ENCODE measurements at places on chromosomes 7 and 10. TPM values are rescaled to one million over a fixed set of nuclear protein-coding genes. Genes with fewer than 3 reads are reported as not detected.

Gene AOAH
- 18.8 TPM for total RNA-seq

Gene ATRNL1
- total RNA-seq: 0.94 TPM

Gene FAM25A
- total RNA-seq: not detected

Gene CCZ1
- 99.6 TPM for total RNA-seq

Gene PDCD4
- 340 TPM for total RNA-seq

Gene NEBL
- 0.09 TPM for total RNA-seq

- H3K4me1 ChIP-seq: no peaks in the 10 kb centered on the region
- no peak overlapping the region for H3K27ac ChIP-seq
- peaks cover 26% of the 10 kb centered on the region for H3K27me3 ChIP-seq
- no peak for DNase-seq
- no peaks in the 10 kb centered on the region for H3K36me3 ChIP-seq
These were observed 27.9 kb upstream of the PPP2R2D start for GRCh38 chr10:131872827-131873375.

DNA sequence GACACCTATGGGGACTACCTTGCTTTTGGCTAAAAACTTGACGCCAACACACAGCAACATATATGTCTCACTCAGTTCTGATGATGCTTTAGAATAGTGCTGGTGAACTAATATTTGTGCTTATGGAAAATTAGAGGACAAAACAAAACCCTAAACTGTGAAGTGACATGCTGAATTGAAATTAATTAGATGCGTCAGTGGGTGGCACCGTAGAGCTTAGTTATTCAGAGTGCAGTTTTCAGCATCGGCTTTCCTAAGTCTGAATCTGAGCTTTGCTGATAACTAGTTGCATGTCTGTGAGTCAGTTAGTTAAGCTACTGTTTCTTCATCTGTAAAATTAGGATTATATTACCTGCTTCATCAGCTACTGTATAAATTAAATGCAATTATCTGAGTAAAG, 245.0 kb upstream of the SORCS1 start:
- H3K4me3 ChIP-seq: no peak overlapping the region
- H3K36me3 ChIP-seq: peaks cover 5% of the 10 kb centered on the region
- no peak for DNase-seq
- no peak overlapping the region for H3K27ac ChIP-seq

GRCh38 chr10:123561141-123561440, 105.1 kb upstream of the GPR26 start:
- DNase-seq: no peak
- no peak overlapping the region for H3K4me3 ChIP-seq

DNA sequence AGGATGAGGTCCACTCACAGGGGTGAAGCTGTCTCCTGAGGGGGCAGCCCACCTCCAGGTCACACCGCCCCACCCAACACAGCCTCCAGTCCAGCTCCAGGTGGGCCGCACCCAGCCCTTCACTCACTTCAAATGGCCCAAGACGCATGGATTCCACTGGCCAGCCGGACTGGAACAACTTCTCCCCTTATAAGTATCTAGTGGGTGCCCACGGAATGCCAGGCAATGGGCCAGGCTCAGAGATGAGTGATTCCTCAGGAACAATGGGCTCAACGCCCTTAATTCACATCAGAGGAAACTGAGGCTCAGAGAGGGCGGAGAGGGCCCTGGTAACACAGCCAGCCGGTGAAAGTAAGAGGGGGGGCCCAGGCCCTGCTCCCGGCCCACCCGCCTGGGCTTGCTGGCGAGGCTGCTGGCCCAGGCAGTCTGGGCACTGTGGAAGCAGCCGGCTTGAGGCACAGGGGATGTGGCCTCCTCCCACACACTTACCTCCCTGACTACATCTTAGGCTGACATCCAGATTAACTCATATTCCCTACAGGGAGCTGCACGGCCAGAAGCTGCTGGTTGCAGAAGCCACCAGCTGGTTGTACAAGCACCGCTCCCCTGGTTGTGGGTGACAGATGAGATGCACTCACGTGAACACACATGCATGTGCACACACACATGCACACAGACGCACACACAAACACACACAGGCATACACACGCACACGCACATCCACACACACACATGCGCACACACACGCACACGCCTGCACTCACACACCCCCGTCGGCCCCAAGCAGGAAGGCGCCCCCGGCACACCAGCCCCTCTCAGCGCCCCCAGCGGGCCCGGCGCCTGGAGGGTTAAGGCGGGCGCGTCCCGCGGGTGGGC, 1.0 kb upstream of the FAM20C start:
- H3K27me3 ChIP-seq: peaks cover 22% of the 10 kb centered on the region
- DNase-seq: no peak
- H3K4me3 ChIP-seq: peak overlapping the region; percentile 73
- no peak overlapping the region for H3K27ac ChIP-seq
- no peaks in the 10 kb centered on the region for H3K36me3 ChIP-seq
- no peaks in the 10 kb centered on the region for H3K4me1 ChIP-seq

DNA sequence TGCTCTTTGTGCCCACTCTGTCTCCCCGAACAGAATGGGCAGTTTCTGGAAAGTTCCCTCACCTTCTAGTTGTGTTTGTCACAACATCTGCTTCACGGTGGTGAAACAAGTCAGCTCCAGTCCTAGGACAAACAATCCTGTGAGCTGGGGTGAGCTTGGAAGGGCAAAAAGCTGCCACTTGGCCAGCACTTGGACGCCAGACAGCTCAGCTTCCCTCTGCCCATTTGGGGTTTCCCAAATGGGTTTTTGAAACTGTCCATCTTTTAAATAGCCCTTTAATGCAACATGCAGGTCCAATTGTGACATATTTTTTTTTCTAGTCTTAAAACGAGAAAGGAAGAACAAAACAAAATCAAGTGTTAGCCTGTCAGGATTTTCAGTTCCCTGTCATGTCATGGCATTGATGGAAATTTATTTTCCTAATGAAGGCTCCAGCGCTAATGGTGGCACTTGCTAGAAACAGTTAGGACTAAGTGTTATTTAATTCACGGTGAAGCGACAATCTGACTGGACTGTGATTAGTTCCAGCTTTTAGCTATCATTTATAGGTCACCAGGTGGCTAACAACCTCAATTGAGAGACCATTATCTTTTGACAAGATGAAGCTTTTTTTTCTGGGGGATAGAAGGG, 181.7 kb downstream of the MYOF start:
- DNase-seq: no peak
- no peak overlapping the region for H3K4me3 ChIP-seq
- H3K27me3 ChIP-seq: no peaks in the 10 kb centered on the region
- no peaks in the 10 kb centered on the region for H3K4me1 ChIP-seq
- H3K27ac ChIP-seq: no peak overlapping the region

GRCh38 chr7:41378156-41378555, 324.7 kb downstream of the INHBA start:
- no peaks in the 10 kb centered on the region for H3K27me3 ChIP-seq
- no peak overlapping the region for H3K27ac ChIP-seq
- no peak overlapping the region for H3K4me3 ChIP-seq
- DNase-seq: no peak
- H3K4me1 ChIP-seq: no peaks in the 10 kb centered on the region
- peaks cover 2% of the 10 kb centered on the region for H3K36me3 ChIP-seq

GRCh38 chr10:2212244-2212834, 475.0 kb upstream of the ADARB2 start:
- H3K4me3 ChIP-seq: no peak overlapping the region
- H3K36me3 ChIP-seq: no peaks in the 10 kb centered on the region
- DNase-seq: no peak
- H3K4me1 ChIP-seq: no peaks in the 10 kb centered on the region
- H3K27me3 ChIP-seq: peaks cover 19% of the 10 kb centered on the region
- no peak overlapping the region for H3K27ac ChIP-seq

DNA sequence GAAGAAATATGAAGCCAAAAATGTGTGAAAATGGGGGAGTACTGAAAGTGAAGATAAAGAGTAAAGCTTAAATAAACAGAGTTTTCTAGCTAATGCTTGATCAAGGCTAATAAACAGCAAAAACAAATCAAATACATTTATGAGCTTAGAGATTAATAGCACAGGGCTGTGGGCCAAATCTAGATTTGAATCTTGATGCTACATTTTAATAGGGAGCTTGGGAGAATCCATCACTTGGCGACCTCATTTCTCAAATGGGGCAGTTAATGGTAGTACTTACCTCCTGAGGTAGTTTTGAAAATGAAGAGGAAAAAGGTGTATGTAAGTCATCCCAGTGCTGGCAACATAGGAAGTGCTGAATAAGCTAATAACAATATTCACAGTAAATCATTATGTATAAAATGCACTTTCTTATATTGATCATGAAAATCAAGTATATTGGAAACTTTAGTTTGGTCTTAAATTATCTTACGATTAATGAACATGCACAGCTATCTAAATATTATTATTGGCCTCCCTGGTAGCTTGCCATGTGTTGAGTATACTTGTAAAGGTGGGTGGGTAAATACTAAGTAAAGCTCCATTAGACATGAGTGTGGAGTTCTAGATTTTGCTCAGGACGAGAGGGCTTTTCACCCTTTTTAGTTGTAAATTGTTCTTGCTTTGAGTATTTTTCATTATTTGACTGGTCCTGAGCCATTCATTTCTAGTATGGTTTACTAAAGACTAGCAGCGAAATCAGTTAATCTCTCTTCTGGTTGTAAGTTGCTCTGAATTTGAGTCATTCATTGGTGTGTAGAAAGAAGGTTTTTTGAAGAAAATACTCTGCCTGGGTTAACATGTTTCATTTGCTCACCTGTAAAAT, 5.1 kb downstream of the BICC1 start:
- H3K27ac ChIP-seq: no peak overlapping the region
- no peak for DNase-seq
- peaks cover 67% of the 10 kb centered on the region for H3K27me3 ChIP-seq
- H3K4me1 ChIP-seq: peaks cover 15% of the 10 kb centered on the region
- no peak overlapping the region for H3K4me3 ChIP-seq

GRCh38 chr7:25849500-25850184, 302.4 kb upstream of the NFE2L3 start:
- H3K27me3 ChIP-seq: peaks cover 48% of the 10 kb centered on the region
- no peak for DNase-seq
- peaks cover 16% of the 10 kb centered on the region for H3K4me1 ChIP-seq
- H3K36me3 ChIP-seq: no peaks in the 10 kb centered on the region
- no peak overlapping the region for H3K4me3 ChIP-seq

DNA sequence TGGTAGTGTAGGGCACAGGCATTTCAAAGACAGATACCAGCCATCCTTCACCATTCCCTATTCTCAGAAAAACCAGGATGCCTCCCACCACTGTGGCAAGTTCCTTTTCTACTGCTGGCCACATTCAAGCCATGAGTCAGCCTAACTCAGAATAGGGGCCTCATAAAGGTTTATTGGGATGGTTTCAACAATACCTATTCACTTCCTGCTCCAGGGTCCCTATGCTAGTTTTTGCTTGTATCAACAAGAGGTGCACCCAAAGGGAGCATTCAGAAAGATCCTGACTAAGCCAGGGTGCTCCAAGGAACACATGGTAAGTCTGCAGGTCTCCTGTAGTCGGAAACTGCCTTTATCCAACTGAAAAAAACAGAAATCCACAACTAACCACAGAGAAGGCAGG, 76.9 kb upstream of the EGR2 start:
- H3K4me1 ChIP-seq: peaks cover 9% of the 10 kb centered on the region
- H3K27ac ChIP-seq: no peak overlapping the region
- no peak overlapping the region for H3K4me3 ChIP-seq

DNA sequence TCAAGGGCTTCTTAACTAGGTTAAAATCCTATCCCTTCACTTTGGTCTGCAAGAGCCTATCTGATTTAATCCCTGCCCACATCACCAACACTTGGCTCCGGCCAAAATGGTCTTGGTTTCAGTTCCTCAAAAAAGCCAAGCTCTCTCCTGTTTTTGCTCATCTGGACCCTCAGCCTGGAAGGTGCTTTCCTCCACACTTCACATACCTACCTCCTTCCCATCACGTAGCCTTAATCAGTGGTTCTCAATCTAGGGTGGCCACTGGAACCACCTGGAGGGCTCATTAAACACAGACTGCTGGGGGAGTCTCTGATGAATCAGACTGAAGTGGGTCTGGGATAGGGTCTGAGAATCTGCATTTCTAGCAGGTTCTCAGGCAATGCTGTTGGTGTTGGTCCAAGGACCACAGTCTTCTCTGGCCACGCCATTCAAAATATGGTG, 227.0 kb upstream of the AOAH start:
- no peak overlapping the region for H3K4me3 ChIP-seq
- H3K27me3 ChIP-seq: no peaks in the 10 kb centered on the region
- H3K4me1 ChIP-seq: peaks cover 13% of the 10 kb centered on the region
- DNase-seq: no peak

DNA sequence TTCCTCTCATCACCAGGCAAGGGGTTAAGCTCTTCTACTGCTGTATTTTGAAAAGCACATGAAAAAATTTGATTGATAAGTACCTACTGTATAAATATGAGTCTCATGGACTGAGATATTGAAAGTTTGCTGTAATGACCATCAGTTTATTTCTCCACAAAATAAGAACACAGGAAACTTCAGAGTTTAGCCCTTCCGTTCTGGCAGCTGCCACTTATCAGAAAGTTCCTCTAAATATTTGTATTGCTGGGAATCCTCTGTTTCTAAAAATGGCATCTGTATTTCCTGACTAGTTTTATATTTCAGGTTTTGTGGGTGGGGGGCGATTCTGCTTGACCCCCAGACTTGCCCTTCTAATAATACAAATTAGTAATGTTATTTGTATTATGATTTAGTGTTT, 92.0 kb downstream of the LYZL2 start:
- H3K4me1 ChIP-seq: peaks cover 13% of the 10 kb centered on the region
- peaks cover 1% of the 10 kb centered on the region for H3K36me3 ChIP-seq
- no peak overlapping the region for H3K27ac ChIP-seq
- H3K27me3 ChIP-seq: no peaks in the 10 kb centered on the region
- DNase-seq: no peak
- no peak overlapping the region for H3K4me3 ChIP-seq

DNA sequence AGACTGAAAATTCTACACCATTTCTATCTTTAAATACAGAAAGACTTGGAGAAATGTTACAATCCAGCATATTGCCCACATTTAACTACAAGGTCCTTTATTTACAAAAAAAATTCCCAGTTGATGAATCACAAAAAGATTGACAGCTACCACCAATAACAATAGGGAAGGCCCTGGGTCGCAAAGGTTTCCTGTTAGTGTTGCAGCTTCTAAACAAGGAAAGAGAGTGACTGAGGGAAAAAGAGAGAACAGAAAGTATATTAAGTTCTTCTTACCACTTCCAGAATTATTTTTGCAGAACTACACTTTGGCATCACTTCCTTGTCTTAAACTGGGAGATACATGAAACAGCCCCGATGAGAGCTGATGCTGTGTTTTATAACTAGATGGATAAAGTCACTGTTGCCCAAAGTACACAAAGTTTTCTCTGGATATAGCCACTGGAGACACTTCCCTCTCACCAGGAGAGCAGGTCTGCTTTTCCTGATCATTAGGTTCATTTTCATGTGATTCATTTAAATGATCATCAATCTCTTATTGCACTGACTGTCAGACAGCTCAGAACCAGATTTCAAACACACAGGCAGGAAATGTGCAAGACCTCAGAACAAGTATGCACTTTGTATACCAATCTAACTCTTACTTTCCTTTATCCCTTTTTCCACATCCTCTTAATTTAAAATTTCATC, 57.0 kb downstream of the SHTN1 start:
- H3K4me3 ChIP-seq: no peak overlapping the region
- H3K27ac ChIP-seq: no peak overlapping the region
- peaks cover 12% of the 10 kb centered on the region for H3K27me3 ChIP-seq
- H3K4me1 ChIP-seq: no peaks in the 10 kb centered on the region
- no peaks in the 10 kb centered on the region for H3K36me3 ChIP-seq
